ENCODE measurements at places on chromosomes 2 and 18.

- DNase-seq, result no peak
Observed at GRCh38 chr2:96356889-96357288, 21.3 kb downstream of the NCAPH start.

DNA sequence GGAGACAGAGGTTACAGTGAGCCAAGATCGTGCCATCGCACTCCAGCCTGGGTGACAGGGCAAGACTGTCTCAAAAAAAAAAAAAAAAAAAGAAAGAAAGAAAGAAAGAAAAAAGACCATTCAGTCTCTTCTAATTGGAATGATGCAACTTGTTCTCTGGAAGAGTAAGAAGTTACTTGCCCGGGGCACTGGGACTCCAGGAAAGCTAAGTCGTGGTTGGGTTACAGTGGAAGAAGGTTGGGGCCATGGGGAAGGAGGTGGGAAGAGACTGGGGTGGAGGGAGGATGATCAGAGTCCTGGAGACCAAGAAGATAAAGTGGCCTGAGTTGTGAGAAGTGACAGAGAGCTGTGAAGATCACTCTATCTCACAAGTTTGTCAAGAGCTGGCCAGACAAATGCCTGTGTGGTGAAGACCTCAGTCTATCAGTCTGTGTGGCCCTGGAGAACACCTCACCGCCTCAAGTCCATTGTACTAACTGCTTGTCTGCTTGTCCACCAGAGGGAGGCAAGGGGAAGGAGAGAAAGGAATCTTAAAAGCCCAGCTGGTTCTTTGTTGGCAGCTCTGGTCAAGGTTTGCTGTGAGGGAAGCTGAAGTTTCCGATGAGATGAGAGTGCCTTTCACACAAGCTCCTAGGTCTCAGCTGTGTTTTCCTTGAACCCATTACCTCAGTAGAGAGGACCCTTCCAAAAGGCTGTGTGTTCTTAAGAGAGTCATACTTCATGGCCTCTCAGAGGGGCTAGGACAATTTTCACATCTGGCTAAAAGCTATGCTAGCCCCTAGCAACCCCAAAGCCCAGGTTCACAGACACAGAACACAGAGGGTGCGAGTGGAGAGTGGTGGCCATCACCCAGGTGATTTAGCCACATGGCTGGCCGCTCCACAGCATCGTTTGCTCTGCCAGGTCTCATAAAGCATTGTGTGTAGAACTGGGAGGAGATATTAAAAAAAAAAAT lies 72.0 kb upstream of the TMEM178A start:
- DNase-seq, result no peak

DNA sequence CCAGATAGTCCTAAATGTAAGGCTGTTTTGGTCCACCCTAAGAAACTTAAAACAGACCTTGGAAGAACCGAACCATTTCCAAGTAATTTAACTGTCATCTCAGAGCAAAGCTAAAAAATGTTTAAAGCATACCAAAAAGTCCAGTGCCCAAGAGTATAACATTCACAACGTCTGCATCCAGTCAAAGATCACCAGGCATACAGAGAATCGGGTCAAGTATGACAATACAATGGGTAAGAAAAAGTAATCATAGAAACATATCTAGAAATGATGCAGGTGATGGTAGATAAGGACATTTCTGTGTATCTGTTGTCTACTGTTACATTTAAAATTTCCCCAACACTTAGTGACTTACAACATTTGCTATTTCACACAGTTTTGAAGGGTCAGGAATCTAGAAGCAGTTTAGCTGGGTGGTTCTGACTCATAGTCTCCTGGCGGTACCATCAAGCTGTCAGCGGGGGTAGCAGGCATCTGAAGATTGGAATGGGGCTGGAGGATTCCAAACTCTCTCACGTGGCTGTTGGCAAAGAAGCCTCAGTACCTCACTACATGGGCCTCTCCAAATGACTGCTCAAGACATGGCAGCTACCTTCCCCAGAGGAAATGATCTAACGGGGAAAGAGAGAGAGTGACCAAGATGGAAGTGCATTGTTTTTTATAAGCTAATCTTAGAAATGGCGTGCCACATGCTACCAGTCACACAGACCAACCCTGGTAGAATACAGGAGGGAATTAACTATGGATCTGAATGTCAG lies 36.6 kb upstream of the DYNC2LI1 start:
- no peak for DNase-seq

GRCh38 chr2:86695053-86695691 lies 24.9 kb upstream of the RMND5A start:
- no peak for DNase-seq

- DNase-seq, result no peak
Observed at GRCh38 chr18:77103991-77104531, 28.5 kb downstream of the MBP start.

- DNase-seq, result no peak
Observed at GRCh38 chr2:32436150-32436549, 79.3 kb downstream of the BIRC6 start.

DNA sequence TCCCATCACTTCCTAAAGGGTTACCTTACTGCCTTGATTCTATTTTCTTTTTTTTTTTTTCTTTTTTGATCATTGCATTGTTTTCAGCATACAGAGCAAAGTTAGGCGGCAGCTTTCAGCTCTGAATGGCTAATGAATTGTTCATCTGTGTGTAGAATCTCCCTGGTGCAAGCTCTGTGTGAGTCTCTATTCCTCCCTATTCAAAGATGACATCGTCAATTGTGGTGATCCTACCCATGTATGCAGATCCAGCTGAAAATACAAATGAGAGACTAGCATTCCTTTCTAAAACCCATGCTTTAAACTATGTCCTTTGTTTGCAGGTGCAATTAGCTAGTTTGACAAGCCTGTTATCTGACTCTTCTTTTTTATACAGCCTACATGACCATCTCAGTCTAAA lies 539.0 kb downstream of the ARHGAP15 start:
- no peak for DNase-seq

GRCh38 chr18:74486119-74486849 lies 9.9 kb upstream of the CNDP2 start:
- no peak for DNase-seq

All from stimulated activated CD8-positive, alpha-beta memory T cell treated with anti-CD3 and anti-CD28 coated beads, Interleukin-4, amount 100 ng/mL, for 48 hours (primary cell).